ENCODE measurements at places on chromosomes 16 and 17.

- no peak for DNase-seq
Observed at GRCh38 chr16:79482011-79482410, 118.5 kb downstream of the MAF start.

DNA sequence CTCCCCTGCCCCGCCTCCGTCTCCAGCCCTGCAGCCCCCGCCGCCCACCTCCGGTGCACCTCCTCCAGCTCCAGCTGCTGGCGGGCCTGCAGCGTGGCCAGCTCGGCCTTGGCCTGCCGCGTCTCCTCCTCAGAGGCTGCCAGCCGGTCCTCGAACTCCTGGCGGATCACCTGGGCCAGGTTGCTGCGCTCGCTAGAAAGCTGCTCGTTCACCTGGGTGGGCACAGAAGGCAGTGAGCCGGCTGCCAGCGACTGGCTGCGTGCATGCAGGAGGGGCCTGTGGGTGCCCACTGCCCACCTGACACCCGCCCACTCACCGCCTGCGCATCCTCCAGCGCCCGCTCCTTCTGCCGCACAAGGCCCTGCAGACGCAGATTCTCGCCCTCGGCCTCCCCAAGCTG, 24.6 kb upstream of the AATK start:
- no peak for DNase-seq

DNA sequence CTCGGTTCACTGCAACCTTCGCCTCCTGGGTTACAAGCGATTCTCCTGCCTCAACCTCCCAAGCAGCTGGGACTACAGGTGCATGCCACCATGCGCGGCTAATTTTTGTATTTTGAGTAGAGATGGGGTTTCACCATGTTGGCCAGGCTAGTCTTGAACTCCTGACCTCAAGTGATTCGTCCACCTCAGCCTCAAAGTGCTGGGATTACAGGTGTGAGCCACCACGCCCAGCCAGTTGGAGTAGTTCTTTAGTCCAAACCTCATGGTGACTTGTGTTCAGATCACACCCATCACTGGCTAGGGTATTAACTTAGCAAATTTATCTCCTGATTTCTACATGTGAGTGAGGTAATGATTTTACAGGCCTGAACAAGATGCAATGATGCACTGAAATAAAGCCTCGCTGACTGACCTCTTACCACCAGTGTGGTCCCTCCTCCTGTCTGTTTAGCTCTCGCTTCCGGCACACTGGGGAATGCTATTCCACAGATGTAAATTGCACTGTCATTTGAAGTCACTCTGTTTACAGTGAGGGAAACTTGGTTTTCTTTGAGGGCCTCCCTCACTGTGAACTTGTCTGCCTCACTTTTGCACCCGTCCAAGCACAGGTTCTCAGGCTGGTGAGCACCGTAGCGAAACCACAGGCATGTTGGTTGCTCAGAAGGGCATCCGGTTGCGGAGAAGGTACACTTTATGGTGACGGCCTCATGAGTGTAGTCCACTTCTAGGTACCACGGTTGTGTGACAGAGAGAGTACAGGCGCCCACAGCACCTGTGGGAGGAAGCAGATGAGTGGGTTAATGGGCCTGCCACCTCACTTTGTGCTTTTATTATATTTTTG, 5.5 kb downstream of the IGSF6 start:
- no peak for DNase-seq

GRCh38 chr17:39143552-39144093, 7.8 kb downstream of the PLXDC1 start:
- no peak for DNase-seq

GRCh38 chr17:76353004-76353598, 615 bp downstream of the PRPSAP1 start:
- no peak for DNase-seq

- DNase-seq: no peak
Observed at GRCh38 chr17:77571155-77571981, 387.1 kb upstream of the TNRC6C start.

DNA sequence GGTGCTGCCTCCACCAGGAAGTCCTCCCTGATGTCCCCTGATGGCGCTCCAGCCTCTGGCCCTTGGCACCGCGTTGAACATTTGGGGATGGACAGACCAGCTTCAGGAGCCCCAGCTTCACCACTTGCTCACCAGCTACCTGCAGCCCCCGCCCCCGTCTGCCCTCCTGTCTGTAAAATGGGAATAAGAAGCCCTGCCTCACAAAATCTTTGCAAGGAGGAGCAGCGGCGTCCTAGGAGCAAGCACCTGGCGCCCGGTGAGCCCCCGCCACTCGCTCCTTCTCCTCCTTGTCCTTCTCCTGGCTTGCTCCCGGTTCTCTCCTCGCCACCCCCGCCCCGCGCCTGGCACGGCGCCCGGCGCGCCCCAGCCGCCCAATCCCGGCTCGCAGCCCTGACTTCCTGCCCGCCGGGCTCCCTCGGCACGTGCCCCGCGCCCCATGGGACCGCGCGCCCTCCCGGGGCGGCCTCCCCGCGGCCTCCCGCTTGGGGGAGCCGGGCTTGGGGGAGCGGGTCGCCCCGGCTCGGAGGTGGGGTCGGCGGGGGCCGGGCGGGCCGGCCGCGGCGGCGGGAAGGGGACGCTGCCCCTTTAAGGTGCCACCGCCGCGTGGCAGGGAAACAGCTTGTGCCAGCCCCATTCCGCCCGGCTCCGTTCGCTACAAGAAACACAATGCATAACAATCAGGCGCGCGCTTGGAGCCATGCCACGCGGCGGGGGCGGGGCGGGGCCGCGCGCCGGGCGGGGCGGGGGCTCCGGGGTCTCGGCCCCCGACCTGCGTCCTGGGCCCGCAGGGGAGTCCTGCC, 9.1 kb upstream of the PPP1R1B start:
- DNase-seq: peak; percentile 77

- DNase-seq: no peak
Observed at GRCh38 chr17:14331225-14331981, 30.5 kb downstream of the HS3ST3B1 start.

DNA sequence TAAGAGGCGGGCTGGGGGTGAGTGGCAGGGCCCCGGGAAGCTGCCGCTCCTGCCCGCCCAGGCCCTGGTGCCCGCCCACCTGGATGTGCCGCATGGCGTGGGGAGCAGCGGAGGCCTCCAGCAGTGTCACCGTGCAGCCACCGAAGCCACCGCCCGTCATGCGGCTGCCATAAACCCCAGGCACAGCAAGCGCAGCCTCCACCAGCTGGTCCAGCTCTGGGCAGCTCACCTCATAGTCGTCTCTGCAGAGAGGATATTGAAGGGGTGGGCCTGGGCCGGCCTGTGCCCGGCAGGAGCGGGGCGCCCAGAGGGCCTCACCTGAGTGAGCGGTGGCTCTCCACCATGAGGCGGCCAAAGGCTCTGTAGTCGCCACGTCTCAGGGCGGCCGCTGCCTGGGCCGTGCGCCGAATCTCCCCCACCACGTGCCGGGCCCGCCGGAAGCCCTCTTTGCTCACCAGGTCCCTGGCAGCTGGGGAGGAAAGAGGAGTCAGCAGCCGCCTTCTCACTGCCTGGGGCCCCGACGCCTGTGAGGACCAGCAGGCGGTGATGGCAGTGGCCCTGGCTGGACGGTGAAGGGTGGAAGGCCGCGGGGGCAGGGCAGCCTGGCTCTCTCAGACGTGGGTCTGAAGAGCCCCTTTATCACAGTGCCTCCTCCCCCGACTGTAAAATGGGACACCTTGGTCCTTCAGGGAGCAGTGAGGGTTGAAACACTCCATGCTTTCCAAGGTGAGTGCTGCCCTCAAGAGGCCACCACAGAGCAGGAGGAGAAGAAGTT, 6.7 kb downstream of the GALK1 start:
- no peak for DNase-seq

GRCh38 chr17:81808778-81809555, 5.0 kb downstream of the GCGR start:
- no peak for DNase-seq

GRCh38 chr16:84752600-84752999, 52.8 kb downstream of the USP10 start:
- no peak for DNase-seq

DNA sequence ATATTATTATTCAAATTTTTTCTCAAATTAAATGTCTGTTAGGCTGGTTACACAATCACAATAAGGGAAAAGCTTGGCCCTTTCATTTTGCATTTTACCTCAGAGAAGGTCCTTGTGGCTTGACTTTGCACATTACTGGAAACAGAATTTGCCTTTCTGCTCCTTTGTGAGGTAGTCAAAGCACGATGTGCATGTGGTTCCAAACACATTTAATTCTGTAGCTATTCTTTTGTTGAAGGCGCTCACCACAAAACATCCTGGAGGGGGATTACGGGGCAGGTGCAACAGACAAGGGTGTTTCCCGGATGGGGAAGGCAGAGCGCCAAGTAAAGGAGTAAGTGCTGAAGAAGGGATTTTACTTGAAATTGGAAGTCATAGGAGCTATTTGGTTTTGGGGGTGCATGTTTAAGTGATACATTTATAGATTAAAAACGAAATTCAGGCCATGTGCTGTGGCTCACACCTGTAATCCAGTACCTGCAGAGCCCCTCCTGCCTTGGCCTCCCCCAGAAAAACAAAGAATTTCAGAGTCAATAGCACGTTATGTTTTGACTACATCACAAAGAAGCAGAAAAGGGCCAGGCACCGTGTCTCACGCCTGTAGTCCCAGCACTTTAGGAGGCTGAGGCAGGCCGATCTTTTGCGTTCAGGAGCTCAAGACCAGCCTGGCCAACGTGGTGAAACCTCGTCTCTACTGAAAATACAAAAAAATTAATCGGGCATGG, 31.2 kb upstream of the TENT4B start:
- peak; percentile 69 for DNase-seq

DNA sequence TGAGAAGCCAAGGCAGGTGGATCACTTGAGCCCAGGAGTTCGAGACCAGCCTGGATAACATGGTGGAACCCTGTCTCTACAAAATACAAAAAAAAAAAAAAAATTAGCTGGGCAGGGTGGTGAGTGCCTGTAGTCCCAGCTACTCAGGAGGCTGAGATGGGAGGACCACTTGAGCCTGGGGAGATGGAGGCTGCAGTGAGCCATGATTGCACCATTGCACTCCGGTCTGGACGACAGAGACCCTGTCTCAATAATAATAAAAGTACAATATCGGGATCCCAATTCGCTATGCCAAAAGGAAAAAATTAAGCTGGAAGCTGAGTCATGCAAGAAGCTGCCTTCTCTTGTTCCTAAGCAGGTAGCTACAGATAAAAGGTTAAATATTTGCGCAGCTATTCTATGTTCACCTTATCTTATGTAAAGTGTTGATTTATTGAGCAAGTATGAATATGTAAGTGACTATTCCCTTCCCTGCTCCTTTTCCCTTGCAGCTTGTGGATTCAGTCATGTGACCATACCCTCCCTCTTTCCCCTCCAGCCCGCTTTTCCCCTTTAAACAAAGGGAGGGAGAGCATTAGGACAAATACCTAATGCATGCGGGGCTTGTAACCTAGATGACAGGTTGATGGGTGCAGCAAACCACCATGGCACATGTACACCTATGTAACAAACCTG, 112.0 kb downstream of the LITAF start:
- DNase-seq: no peak

DNA sequence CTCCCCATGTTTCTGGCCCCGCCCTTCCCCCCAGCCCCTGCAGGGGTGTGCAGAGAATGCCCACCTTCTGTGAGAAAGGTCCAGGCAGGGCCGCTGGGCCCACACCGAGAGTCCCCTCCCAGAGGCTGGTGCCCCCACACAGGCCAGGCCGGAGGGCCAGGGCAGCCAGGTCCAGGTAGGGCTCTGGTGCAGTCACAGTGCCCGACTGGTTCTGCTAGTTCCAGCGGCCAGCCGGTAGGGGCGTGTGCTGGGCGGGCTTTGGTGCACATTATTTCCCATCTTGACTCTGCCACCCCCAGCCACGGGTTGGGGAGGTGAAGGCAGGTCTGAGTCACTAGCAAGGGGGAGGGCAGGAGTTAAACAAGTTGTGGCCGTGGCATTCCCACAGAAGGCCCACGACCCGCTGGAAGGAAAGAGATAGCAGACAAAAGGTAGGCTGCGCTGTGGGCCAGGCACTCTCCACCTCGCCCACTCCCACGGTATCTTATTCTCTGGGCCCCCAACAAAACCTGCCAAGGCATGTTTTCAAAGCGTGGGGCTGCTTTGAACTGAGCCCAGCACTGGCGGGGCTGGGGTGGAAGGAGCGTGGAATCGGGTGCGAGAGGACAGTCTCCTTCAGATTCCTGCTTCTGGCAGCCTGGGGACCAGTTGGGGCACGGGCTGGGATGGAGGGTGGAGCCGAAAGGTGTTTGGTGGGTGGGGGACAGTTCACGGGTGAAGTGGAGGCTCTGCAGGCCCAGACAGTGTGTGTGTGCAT, 1.9 kb downstream of the EPN3 start:
- DNase-seq: no peak

- no peak for DNase-seq
Observed at GRCh38 chr17:65388911-65389310, 172.5 kb downstream of the AXIN2 start.

GRCh38 chr17:48024149-48025039, 13.2 kb downstream of the COPZ2 start:
- DNase-seq: peak; percentile 45

DNA sequence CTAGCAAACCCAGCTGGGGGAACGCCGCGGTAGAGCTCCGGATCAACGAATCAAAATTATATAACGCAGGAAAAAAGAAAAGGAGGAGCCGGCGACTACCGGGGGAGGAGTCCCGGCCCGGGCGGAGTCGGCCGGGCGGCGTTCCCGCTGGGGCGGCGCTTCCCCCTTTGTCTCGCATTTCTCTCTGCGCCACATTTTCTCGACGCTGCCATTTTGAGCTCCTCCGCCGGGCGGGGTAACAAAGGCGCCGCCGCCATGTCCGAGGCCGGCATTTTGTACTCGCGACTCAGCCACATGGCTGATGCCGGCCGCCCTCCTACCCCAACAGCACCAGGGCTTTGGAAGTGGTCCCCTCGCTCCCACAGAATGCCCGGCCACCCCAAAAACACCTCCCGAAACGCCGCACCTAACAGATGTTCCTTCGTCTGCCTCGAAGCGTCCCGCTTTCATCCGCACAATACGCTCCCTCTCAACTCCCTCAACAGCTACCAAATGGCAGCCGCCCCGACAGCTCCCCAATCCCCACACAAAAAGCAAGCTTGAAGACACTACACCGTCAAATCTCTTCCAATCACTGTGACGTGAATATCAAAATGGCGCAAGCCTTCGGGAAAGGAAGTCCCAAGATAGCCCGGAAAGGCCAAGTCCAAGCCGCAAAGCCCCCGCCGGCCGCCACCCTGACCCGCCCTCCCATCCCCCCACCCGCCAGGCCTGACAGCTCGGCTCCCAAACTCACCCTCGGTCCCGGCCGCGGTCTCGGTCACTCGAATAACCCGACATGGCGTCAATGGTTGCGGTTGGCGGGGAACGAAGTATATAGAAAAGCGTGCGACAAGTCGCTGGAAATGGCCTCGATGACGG, 519 bp downstream of the DDX5 start:
- DNase-seq: peak; percentile 79

- no peak for DNase-seq
Observed at GRCh38 chr16:10385725-10386516, at the start of gene ATF7IP2. ATF7IP2 (plus strand) TSS chr16:10386061; CDS start chr16:10430621, 44,560 bp downstream.

DNA sequence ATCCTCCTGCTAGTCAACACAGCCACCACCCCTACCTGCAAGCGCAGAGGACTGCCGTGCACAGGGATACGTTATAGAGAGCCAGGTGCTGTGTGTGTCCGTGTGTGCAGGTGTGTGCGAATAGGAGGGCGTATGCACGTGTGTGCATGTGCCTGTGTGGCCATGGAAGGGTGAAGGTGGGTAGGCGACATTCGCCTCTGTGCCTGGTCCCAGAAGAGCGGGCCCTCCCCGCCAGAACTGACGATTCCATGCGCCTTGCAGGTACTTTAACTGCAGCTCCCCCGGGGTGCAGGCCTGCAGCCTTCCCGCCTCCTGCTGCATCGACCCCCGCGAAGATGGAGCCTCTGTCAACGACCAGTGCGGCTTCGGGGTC, 8.7 kb downstream of the PDE6G start:
- no peak for DNase-seq
